ENCODE measurements at places on chromosomes 11 and 22. TPM values are rescaled to one million over a fixed set of nuclear protein-coding genes. Genes with fewer than 3 reads are reported as not detected.

GRCh38 chr11:122578171-122578825 lies 77.2 kb upstream of the UBASH3B start:
- no peak for DNase-seq

The PDE3B gene
- 7.2 TPM for total RNA-seq

GRCh38 chr11:85723088-85723487 lies 37.1 kb upstream of the CCDC89 start:
- DNase-seq, result no peak

The TNNI2 gene
- total RNA-seq, result not detected

DNA sequence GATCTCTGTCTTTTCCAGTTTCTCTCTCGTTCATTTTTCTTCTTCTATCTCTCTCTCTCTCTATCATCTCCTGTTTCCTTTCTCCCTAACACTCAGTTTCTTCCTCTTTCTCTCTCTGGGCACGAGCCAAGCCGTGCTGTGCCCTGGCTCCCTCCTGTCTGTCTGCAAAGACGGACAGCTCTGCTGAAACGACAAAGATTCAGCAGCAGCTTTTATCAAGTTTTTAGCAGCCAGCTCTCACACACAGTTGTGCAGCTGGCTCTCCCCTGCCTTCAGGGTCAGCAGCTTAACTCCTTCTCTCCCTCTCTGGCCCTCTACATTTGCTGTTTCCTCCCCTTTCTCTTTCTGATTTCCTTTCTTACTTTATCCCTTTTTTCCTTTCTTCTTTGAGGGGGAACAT lies 352.0 kb upstream of the MPPED2 start:
- no peak for DNase-seq

Data from H9 (cell line).